NCI-H1417 (cell line): ENCODE measurements at places on chromosomes 2 and 18.

GRCh38 chr2:59312967-59313940, 1072.1 kb upstream of the FANCL start:
- DNase-seq = no peak

DNA sequence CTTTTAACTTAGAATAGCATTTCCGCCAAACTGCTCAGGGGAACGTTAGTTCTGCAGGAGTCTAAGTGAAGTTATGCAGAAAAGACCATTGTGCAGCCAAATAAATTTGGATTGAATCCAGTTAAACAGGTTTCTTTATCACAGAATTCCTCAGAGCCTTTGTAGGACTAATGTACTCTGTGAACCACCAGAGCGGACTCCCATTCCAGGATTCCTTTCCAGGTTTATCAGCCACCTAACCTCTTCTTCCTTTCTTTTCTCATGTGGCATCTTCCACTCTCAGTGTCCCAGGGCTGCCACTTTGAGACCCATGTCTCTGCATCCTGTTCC, 350.4 kb downstream of the TSN start:
- DNase-seq = no peak

DNA sequence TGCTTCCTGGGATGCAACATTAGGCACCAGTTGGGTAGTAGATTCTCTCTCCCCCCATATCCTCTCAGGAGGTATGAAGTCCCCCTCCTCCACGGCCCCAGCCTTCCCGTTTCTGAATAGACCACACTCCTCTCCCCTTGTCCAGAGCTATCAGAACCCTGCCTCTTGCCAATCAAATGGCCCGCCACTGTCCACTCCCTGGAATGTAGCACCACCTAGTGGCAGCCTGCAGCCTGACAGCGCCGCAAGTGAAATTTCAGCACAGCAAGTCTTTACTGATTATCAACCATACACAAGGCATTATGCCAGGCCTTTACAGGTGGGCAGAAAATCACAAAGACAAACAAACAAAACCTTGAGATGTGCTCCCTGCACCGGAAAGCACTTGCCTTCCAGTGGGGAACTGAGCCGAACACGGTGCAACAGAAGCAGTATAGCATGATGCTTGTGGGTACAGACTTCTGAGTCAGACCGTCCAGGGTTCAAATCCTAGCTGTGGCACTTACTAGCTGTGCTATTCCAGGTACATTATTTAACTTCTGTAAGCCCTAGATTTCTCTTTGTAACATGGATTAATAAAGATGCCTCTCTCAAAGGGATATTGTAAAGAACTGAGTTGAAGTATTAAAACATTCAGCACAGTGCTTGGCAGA, 174.0 kb downstream of the SMAD2 start:
- peak; percentile 40 for DNase-seq

GRCh38 chr2:70767079-70767698, 811 bp downstream of the ADD2 start:
- peak; percentile 93 for DNase-seq

DNA sequence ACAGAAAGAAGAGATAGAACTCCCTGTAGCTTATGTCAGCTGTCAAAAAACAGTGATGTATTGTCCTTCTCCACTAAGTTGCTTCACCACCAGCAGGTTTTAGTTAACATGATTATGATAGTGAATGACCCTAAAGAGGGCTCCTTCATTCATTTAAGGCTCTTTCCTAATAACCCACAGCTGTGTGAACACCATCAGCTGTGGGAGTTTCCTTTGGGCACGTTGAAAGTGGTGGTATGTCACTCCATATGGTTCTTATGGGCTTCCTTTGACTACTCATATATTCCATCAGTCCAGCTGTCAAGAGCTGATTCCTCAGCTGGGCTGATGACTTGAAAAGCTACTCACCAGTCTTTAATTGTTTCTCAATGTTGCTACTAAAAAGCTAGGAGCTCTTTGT, 210.3 kb downstream of the UBE2E3 start:
- DNase-seq = no peak

DNA sequence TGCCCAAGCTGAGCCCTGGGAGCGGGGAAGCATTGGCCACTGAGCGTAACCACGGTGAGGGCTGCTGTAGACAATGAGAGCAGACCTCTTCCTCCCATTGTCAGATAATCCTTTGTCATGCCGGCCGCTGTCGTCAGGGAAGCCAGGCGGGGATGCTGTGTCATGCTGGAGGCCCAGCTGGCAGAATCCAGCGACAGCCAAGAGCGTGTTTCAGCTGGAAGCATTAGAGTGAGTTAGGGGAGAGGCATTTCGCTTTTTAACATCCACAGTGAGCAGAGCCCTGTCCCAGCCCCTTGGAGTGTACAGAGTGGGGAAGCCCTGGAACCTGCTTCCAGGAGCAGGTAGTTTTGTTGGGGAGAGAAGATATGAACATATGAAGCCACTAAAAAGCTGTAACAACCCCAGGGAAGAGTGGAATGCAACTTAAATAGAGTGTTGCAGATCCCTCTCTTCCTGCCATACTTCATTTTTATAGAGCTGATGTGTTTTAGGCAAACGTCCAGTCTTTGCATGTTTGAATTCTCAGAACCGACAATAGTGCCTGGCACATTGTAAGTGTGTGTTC, 7.0 kb downstream of the CTIF start:
- peak; percentile 81 for DNase-seq

DNA sequence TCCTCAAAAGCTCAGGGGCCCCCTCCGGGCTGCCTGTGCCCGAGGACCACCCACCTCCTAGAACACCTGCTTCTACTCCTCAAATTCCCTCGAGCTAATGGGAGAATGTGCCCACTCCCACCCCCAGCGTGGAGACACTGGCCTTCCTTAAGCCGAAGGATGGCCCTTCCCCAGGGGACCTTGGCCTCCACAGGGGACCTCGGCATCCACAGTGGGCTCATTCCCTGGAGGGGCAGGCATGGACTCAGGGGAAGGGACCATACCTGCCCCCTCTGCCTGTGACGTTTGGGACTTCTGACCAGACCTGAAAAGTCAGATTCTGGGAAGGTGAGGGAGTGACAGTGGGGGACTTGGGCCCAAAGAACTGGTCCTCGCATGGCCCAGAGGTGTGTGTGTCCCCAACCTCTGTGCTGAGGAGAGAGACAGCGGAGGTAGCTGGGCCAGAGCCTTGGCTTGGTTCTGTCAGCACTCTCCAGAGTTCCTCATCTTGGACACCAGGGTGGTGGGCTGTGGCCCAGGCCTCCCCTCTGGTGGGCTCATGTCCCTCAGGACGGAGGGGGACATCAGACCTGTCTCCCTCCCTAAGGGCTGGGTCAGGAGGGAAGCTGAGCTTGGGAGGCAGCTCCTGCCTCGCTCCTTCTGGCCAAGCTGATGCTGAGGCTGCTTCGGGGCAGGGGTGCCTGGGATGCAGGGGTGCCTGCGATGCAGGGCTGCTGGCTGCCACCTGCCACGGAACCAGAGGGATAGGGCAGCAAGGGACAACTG, 240.4 kb downstream of the HAUS1 start:
- DNase-seq = peak; percentile 40
